ENCODE measurements at places on chromosomes 12 and 14. TPM values are rescaled to one million over a fixed set of nuclear protein-coding genes. Genes with fewer than 3 reads are reported as not detected.

SPRYD4 gene
- 2.3 TPM for total RNA-seq

DNA sequence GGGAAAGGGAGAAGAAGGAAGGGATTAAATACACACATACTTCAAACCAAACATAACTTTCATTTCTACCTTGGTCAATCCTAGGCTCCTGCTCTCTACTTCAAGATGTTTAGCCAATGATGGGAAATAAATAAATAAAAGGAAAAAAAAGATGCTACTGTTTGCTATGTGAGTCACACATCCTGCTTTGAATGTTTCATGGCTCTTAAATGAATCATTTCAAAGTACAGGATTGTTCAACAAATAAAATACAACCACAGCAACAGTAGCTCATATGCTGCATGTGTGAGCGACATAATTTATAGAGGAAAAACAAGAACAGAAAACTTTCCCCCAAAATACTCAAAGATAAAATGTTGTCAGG, 54.3 kb upstream of the NPFF start:
- DNase-seq = no peak

DNA sequence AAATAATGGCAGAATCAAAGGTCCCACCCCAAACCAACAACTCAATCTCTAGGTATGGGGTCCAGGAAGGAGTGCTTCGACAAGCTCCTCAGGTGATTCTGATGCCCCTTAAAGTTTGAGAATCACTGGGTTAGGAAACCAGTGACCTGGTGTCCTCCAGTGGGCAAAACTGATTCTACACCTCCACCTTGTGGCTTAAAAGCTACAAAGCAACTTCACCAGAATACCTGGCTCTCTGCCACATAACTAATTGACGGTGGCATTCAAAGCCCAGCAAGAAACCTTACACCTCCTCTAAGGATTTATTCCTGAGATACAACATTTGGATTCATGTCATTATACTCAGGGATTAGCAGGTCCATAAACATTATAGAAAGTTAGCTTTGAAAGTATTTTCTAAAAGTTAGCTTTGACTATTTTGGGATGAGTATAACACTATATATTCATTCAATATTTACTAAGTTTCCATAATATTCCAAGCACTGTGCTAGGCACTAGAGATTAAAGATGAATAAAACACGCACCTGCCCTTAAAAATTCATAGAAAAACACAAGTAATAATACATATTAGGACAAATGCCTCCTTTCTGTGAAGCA, 45.4 kb downstream of the DCAF5 start:
- no peak for DNase-seq

- no peak for DNase-seq
Observed at GRCh38 chr12:49098035-49098451, 3.4 kb upstream of the DHH start.

- no peak for DNase-seq
Observed at GRCh38 chr14:33210311-33210710, 271.6 kb downstream of the NPAS3 start.

DNA sequence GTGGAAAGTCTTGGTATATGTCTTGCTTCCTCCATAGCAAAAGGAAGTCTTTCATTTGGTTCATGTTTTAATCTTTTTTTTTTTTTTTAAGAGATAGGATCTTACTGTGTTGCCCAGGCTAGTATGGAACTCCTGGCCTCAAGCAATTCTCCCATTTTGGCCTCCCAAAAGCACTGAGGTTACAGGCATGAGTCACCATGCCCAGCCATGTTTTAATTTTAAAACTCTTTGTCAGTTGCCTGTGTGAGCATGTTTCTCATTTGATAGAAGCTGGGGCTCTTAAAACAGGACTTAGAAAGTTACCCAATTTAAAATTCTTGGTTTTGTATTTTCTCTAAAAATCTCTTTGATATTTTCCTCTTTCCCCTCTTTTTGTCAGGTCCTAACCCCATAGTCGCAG, 45.0 kb upstream of the REP15 start:
- DNase-seq = no peak

OR6C2 gene
- not detected for total RNA-seq

- DNase-seq = no peak
Observed at GRCh38 chr12:30748147-30748546, 6.6 kb downstream of the CAPRIN2 start.

GRCh38 chr14:89720741-89721729, 233.5 kb downstream of the EFCAB11 start:
- DNase-seq = no peak

GRCh38 chr12:109605016-109605415, 31.4 kb downstream of the MVK start:
- DNase-seq = no peak

DPY19L2 gene
- 28.4 TPM for total RNA-seq

GRCh38 chr14:74521756-74522155, 28.2 kb downstream of the ISCA2 start:
- no peak for DNase-seq

DNA sequence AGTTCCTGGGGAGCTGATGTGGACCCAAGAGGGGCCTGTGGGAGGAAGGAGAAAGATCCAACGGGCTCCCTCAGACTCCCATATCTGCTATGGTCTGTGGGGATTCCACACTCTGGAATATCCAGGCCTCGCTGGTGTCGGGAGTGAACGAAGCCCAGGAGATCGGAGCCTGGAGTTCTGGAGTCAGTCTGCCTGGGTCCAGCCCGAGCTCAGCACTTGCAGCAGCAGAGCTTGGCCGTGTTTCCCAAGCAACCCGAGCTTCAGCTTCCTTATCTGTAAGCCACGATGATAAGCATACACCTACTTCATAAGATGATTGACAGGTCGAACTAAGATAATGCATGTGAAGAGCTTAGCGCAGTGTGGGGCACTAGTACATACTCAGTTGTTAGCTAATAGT, 10.1 kb downstream of the LTBP2 start:
- DNase-seq = no peak

DNA sequence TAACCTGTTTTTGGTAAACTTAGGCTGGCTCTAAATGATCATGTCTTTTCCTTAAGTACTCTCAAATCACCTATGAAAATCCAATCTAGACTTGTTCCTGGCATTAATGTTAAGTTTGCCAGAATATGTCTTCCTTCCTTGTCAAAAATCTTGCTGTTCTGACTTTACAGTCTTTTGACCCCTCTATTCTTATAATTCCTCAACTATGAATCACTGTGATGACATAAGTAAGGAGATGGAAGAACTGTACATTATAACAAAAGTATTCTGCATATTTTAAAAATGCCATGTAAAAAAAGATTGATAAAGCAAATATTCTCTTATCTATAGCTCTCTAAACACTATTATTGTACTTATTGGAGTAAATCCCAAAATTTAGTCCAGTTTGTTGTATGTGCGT, 51.4 kb upstream of the BAZ1A start:
- DNase-seq = no peak

- no peak for DNase-seq
Observed at GRCh38 chr12:50984586-50985298, 32.4 kb downstream of the HIGD1C start.

MGST1 gene
- total RNA-seq = 712 TPM

DNA sequence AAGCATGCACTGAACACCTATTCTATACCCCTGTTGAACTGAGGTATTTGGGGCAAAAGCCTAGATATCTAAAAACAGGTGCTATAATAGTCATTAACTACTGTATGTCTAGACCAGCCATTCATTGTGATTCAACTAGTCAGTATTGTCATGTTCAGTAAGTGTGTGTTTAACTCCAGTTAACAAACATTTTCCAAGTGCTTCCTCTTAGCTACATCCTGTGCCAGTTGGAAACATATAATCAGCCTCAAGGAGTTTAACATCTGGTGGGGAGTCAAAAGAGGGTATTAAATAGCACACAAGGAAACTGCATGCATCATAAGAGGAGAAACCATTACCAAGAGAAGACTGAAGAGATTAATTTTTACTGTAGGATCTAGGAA, 20.4 kb downstream of the TMTC1 start:
- no peak for DNase-seq

TAS2R8 gene
- total RNA-seq = not detected

DNA sequence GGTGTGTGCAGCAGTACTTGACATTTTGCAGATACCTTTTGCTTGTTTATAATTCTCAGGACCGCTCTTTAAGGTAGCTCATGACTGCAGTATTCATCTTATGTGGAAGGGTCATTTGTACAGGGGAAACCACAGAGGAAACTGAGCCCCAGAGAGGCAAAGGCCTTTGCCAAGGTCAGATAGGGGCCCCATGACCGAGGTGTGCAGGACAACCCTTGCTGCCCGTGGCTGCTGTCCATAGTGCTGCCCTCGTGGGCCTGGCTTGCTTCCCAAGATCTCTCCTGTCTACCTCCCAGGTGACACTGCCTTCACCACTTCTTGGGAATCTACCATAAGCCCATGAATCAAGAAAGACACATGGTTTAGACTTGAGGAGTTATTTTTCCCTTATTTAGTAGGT, 198.7 kb upstream of the BCL2L14 start:
- DNase-seq = no peak

- DNase-seq = no peak
Observed at GRCh38 chr14:55201219-55202101, 10.1 kb upstream of the DLGAP5 start.

OTUB2 gene
- total RNA-seq = 1.1 TPM

- DNase-seq = no peak
Observed at GRCh38 chr12:22684140-22685118, 59.5 kb downstream of the ETNK1 start.

IL23A gene
- total RNA-seq = not detected

- no peak for DNase-seq
Observed at GRCh38 chr14:37985826-37986470, 221.8 kb upstream of the SSTR1 start.

DNA sequence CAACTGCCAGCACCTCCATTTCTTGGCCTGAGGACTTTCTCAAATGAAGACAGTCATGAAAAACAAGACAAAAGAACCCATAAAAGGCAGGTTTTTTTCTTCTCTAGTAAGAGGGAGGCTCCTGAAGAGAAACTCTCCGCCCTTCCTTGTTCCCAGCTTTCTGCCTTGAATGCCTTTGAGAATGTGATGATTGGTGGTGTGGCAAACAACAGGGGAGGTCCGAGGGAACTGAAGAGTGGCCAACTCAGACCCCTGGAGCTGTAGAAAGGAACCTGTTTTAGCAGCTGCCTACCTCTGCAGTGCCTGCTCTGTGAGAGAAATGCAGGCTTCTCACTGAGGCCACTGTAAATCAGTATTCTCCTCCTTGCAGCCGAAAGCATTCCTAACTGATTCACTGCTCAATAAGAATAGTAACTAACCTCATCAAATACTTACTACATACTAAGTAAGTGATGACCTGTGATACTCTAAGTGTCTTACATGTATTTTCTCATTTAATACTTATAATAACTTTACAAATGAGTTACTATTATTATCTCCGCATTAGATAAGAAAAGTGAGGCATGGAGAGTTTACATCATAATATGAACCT, 16.7 kb upstream of the ERC1 start:
- DNase-seq = no peak

GRCh38 chr14:91402771-91403600, 14.6 kb downstream of the CCDC88C start:
- DNase-seq = no peak

GLIPR1L2 gene
- total RNA-seq = 0.79 TPM

GRCh38 chr12:48349471-48349870, 1.2 kb downstream of the ZNF641 start:
- no peak for DNase-seq

DNA sequence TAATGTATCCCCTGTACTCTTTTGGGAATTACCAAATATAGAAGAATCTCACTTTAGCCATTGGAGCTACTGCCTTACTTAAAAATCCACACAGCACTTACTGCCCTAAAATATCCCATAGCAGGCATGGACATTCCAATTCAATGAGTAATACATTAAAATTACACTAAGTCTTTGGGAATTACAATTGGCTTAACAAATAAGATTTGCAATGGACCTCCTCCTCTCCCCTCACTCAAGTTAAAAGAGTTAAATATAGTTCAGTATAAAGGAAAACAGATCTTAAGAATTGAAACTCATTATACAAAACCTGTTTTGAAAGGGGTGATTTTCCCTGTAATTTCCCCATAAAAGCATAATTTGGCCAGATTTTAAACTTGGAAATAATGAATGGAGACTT, 477.1 kb downstream of the SLC16A7 start:
- DNase-seq = no peak

DNA sequence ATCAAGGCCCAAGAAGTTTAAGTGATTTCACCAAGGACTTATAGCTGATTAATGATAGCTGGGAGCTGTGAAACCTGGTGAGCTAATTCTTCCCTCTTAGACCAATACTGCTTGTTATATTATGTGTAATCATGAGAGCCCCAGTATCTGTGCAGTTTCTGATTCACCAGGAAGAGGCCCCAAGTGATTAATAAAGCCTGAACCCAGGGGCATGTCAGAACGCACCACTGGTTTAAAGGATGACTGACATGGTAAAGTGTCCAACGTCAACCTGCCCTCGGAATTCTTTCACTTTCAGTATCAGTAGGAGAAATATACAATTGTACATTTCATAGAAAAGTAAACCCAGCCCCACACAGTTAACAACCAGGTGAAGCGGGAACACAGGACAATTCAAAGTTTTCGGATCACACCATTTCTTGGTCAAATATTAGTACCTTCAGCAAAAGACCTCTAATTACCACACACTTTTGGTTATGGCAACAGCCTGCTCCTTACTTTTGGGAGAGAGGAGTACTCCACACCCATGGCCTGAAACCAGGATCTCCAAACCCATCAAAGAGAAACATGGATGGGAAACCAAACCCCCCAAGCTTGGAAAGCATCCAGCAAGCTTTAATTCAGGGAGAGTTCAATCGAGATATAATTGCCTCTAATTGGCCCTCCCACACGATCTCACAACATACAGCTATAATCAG, 28.5 kb downstream of the TMCC3 start:
- no peak for DNase-seq

PHETA1 gene
- total RNA-seq = 5.5 TPM

LBHD2 gene
- not detected for total RNA-seq

DNA sequence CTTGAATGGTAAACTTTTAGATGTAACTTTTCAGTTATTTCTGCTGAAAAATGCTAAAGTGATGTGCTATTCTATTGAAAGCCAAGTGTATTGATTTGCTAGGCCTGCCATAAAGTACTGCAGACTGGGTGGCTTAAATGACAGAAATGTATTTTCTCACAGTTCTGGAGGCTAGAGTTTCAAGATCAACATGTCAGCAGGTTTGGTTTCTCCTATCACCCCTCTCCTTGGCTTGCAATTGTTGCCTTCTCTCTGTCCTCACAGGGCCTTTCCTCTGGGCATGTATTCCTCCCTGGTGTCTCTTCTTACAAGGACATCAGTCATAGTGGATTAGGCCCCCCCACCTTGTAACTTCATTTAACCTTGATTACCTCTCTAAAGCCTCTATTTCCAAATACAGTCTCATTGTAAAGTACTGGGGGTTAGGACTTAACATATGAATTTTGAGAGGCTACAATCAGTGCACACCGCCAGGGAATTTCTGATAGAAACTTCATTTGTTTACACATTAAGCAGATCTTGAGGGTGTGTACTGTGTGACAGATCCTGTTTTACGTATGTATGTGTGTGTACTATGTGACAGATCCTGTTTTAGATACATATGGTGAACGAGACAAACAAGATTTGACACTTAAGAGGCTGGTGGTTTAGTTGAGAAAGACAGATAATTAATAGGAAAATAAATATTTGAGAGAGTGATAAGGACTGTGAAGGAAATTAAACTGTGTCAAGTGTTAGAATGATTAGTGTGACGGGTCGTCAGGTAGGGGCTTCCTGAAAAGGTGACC, 49.5 kb downstream of the ADIPOR2 start:
- DNase-seq = no peak
